ENCODE measurements at places on chromosomes 6 and 20.

DNA sequence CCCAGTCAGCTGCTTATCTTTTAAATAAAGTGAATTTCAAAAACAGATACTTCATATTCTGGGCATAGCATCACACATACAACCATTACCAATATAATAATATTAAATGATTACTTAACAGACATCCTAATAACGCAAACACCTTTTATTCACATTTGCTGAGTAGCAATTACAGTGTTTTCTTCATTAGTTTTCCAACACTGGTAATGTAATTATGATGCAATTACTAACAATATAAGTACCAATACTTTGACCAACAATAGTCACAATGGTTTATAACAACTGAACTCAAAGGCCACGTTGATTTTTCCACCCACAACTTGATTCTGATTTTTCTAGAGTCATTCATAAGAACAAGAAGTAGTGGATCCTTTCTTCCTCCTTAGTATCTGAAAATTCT is 104.1 kb downstream of the MYB start:
- DNase-seq: no peak

DNA sequence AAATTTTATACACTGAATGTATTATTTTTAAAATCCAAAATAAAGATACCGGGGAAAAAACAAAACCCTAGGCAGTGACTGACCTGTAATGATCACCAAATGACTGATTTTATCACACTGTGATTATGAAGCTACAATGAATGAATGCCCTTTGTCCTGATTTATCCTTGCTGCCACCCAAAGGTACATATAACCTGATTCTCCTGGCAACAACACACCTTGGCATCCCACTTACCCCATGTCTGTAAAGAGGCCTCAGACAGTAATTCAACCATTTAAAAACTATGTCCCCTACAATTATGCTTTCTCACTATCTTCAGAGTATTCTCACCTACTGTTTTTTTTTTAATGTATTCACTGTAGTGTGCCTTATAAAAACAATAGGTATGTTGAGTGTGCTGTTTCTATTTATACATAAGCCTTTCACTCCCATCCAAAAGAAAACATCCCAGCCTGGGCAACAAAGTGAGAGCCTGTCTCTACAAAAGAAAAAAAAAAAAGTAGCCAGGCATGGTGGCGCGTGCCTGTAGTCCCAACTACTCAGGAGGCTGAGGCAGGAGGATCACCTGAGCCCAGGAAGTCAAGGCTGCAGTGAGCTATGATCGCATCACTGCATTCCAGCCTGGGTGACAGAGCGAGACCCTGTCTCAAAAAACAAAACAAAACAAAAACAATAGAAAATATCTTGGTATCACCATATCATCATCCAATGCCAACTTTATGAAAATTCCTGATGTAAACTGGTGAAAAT is 21.7 kb downstream of the B4GALT5 start:
- DNase-seq: no peak

GRCh38 chr6:44535446-44535845 is 147.9 kb downstream of the CDC5L start:
- DNase-seq: no peak

DNA sequence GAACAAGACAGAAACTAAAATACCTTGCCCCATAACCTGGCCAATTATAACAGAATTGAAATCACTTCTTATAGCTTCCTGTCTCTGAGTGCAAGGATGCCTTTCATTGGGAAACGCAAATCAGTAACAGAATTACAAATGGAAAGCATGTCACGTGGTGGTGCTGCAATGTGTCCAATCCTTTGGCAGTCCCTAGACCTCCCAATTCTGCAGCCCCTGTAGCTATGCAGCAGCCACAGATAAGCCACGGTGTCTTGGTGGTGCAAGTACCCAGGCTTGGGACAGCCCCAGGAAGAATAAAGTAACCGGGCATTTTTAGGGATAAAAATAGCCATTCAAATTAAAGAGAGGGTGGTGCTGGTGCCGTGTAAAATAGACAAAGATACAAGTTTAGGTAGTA is 134.6 kb upstream of the CCN2 start:
- DNase-seq: no peak
